Skeletal muscle cell (primary cell): ENCODE measurements at places on chromosomes 6 and 20.

GRCh38 chr6:44338228-44339122, 4.0 kb upstream of the SPATS1 start:
- DNase-seq, result peak; percentile 6

- DNase-seq, result no peak
These were observed 10.9 kb upstream of the CALHM6 start for GRCh38 chr6:116450185-116450710.

- DNase-seq, result no peak
These were observed 3.1 kb downstream of the LY6G6D start for GRCh38 chr6:31718265-31718664.

DNA sequence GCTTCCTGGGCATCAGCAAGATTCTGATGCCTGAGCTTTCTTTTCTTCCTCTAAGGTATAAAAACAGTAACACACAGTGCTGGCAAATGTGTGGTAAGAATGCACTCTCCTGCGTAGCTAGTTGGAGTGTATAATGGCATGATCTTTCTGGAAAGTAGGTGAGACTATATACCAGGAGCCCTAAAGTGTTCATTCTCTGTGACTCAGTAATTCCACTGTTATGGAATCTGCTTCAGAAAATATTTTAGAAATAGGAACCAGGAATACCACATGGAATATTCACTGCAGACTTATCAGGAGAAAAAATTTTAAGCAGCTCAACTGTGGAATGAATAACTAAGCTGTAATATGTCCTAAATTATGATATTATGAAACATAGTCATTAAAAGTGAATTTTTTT, 16.9 kb upstream of the CSE1L start:
- no peak for DNase-seq

DNA sequence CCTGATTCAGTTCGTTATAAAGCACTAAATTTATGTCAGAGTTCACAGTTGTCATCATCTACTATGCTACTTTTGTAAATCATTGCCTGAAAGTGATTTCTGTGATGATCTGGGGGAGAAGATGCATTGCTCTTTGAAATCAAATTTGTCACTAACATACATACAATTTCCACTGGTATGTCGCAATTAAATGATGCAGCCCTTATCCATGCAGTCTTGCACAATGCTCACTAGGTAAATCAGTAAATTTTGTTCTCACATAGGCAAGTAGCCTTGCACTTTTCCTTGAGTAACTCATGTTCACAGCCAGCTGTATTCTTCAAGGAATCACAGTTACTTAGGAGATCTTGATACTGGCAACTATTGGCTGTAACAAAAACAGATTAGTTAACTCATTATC, 20.8 kb downstream of the CRISP2 start:
- no peak for DNase-seq

DNA sequence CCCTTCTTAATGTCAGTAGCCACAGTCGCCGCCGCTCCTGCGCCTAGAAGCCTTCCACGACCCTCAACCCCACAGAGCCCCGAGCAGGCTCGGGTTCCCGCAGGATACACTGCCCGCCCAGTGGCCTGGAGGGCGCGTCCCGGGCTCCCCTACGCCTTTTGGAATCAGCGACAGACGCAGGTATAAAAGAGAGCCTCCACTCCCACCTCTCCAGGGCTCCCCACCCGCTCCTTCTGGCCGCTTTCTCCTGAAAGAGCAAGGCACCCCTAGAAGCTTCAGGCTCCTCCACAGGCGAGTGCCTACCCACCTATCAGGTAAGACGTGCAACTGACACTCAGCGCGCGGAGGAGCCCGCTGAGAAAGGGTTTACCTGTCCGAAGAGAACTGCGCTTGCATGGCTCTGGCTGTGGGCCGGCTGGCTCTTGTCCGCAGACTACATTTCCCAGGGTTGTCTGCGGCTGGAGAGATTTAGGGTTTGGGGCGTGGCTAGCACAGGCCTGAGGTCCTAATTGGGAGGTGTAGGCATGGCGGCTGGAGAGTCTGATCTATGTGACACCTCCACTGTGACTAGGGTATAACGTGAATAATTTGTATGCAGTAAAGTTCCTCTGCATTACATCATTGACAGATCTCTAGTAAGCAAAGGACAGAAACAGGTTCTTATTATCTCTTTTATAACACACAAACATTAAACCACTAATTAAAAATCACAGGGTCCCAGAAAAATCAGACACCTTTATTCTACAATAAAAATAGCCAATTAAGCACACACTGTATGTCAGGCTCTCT, 13.5 kb upstream of the ZNF391 start:
- peak; percentile 14 for DNase-seq

- DNase-seq, result no peak
These were observed 115.2 kb downstream of the CEBPB start for GRCh38 chr20:50305636-50306477.

DNA sequence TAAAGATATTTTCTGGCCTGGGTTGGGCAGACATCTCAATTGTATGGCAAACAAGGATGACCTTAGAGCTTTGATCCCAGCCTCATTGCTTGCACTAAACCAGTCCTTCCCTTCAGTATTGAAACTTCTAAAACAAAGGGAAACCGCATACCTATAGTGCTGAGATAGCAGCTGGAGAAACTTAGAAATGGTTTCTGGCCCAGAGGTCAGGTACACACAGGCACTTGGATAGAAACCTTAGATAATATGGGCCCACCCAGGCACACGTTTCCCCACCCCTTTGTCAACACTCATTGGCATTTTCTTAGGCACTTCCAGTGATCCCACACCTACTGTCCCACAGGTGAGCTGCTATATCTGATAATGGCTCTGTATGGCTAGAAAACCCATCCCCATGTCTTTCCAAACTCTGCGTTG, 22.1 kb downstream of the NRSN1 start:
- no peak for DNase-seq

DNA sequence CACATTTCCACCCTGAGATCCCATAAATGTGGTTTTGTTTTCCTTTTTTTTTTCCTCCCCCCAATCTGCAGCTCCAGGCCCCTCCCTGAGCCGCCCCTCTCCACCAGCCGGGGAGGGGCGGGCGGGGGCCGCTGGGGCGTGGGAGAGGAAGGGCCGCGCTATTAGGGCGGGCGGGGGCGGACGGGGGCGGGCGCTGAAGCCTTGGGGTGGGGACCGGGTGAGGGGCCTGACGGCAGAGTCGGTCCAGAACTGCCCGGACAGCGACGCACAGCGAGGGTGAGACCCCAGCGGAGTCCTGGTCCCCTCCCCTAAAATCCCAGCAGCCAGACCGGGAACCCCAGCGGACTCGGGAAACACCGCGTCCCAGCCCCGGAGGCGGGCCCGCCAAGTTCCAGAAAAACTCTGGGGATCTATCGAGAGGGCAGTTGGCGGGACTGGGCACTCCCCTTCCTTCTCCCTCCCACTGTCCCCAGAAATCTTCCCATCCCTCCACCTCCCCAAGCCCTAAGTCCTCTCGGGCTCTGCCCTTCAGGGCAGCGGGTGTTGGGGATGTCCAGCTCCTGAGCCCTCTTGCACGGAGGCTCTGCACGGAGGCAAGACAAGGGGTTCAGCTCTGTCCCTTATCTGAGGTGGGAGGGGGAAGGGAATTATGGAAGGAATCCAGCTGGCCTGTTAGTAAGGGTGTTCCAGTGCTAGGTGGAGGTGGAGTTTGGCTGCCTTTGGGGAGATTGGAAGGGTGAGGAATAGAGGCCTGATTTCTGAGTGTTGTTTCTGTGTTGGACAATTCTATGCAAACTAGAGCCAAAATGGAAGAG, at the start of gene PRICKLE4:
TSS of gene PRICKLE4 (plus strand) at position 232 of the 815 bp plus-strand sequence. CDS start 2,692 bp downstream, outside the sequence.
- DNase-seq, result no peak

DNA sequence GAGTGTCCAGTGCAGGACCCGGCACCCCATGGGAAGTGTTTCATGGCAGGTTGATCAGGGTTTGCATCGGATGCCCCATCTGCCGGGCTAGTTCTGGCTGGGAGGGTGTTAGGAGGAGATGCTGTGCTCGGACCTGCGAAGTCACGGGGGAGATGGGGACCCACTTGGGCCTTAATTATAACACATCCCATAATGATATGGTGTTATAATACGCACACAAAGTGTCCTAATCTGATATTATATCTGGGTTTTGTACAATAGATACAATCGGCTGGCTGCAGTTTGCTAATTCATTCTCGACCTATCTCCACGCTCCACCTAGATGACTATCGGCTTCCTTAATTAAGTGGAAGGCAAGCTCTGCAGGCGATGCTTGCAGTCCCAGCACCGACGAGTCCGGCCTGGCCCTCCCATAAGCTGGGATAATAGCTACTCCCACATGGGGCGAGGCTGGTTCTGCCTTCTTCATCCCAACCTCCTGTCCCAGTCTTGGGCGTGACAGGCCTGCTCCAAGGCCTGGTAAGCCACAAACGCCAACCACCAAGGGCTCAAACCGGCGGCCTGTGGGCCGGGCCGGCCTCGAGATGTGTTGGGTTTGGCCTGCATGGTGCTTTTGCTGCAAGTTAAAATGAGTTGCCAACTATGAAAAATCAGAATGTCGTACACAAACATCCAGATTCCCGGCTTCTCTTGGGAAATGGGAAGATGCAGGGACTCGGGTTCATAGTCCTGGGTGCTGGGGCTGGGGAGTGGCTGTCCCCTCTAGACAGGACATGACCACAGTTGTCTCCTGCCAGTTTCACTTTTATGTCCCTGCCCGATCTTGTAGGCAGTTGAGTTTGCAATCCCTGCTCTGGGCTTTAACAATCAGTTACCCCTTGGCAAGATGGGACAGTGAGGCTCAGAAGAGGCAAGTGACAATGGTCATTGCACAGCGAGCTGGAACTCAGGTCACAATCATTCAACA, 32.7 kb downstream of the CEBPB start:
- no peak for DNase-seq

GRCh38 chr6:52588710-52589091, 11.8 kb upstream of the TRAM2 start:
- DNase-seq, result no peak

- no peak for DNase-seq
These were observed 94.1 kb downstream of the HIVEP2 start for GRCh38 chr6:142850679-142851423.

- no peak for DNase-seq
These were observed 393.1 kb downstream of the ZFAND3 start for GRCh38 chr6:38212579-38212978.

DNA sequence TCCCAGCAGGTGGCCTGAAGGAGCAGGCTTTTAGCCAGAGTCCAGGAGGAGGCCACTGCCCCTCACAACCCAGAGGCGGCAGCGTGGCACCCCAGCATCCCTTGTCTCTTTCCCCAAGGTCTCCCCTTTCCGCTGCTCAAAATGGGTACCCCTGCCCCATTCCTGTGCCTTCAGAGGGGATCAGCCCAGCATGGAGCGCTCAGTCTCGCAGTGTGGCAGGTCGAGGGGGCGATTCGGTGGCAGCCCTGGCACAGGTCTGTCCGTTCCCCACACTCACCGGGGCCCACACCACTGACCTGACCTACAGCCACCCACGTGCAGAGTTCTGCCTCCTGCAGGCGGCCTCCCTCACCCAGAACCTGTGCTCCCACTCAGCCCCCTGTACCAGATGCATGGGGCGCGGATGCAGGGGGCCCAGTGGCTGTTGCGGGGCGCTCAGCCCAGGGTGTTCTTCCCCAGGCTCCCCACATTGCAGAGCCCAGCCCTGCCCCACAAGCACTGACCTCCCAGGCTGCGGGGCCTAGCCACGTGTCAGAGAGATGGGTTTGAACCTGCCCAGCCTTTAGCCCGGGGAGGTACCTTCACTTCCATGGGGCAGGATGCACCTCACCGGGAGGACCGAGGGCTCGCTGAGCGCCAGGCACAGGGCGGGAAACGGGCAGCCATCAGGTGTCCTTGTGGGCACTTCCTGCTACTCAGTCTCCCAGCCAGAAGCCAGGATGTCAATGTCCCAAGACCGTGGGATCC, 41.8 kb downstream of the DSTN start:
- no peak for DNase-seq
